ENCODE measurements at places on chromosomes 2 and 18. TPM values are rescaled to one million over a fixed set of nuclear protein-coding genes. Genes with fewer than 3 reads are reported as not detected.

Gene DSG4
- 0.17 TPM for total RNA-seq

Gene SP5
- 4.4 TPM for total RNA-seq

Gene GAREM2
- total RNA-seq: 16.9 TPM

Gene HRH4
- 0.24 TPM for total RNA-seq

Gene CDH19
- 0.05 TPM for total RNA-seq

Gene MRPL30
- total RNA-seq: 25.1 TPM

Gene HOXD12
- not detected for total RNA-seq

Gene KCNJ13
- 2.9 TPM for total RNA-seq

Gene FKBP7
- 34.1 TPM for total RNA-seq

Gene BCL2
- 21.9 TPM for total RNA-seq

Gene XRCC5
- 349 TPM for total RNA-seq

Gene GAREM1
- total RNA-seq: 20.7 TPM

Gene TMEM37
- total RNA-seq: 16.4 TPM

Gene GKN1
- total RNA-seq: 1.7 TPM

Gene ZNF521
- total RNA-seq: 5.3 TPM

Gene MROH2A
- total RNA-seq: not detected

Gene RNF125
- 1.8 TPM for total RNA-seq

Gene CDK5R2
- 5.9 TPM for total RNA-seq

Gene TMEFF2
- 14.0 TPM for total RNA-seq

Gene CHRNG
- total RNA-seq: 0.87 TPM

Gene KIF1A
- total RNA-seq: 112 TPM

Gene SP110
- total RNA-seq: 15.4 TPM

Gene SRD5A2
- not detected for total RNA-seq

Gene CRYGD
- total RNA-seq: not detected

Gene SULT6B1
- total RNA-seq: not detected

Gene MDH1
- 164 TPM for total RNA-seq

Gene CTAGE1
- total RNA-seq: not detected

Gene POTEJ
- total RNA-seq: not detected

Gene EMILIN2
- 9.4 TPM for total RNA-seq

Gene SERPINB3
- 0.94 TPM for total RNA-seq

Gene DSC2
- 352 TPM for total RNA-seq

Gene HSBP1L1
- 25.0 TPM for total RNA-seq

Gene SMAD7
- 30.9 TPM for total RNA-seq

Gene SNTG2
- 1.1 TPM for total RNA-seq

Gene C2orf81
- 10.4 TPM for total RNA-seq

Gene CRYGC
- total RNA-seq: not detected

Gene EMX1
- total RNA-seq: 0.97 TPM

Gene PLGLB2
- 3.4 TPM for total RNA-seq

Gene CCDC150
- total RNA-seq: 32.5 TPM

Gene GCKR
- total RNA-seq: 0.65 TPM
